Cortex of kidney (tissue), 1 donor: ENCODE measurements at places on chromosomes 2 and 18.

GRCh38 chr2:216492597-216493333 is 5.9 kb upstream of the RPL37A start:
- no peak for DNase-seq

DNA sequence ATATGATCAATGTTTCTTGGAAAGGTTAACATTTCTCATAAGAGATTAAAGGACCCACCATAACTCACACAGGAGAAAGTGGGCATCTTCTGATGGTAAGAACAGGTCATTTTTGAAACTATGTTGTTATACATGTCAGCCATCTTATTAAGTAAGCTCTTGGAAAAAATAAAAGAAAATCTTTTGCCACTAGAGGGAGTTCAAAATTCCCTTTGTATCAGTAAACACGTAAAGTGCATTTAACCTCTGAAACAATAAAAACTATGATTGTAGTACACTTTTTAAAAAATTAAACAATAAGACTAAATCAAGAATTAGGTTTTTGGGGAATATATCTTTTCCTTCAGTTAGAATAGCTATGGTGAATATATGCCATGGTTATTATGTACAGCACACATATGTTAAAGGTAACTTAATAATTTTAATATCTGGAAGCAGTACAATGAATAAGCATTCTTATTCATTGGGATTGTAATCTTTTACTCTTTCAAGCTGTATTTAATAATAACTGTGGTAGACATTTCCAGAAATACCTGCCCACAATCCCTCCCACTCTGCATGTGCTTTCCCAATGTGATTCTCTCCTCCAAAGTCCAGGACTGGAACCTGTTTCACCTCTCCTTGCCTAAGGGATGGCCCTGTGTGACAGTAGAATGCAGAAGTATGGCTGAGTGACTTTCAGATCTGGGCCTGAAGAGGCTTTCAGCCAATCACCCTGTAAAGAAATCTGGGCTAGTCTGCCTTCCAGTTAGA is 64.2 kb downstream of the RBMS1 start:
- DNase-seq = no peak

- DNase-seq = no peak
Measured at GRCh38 chr2:111618978-111619902, 264.8 kb downstream of the ANAPC1 start.

- no peak for DNase-seq
Measured at GRCh38 chr2:24022975-24023575, 13.2 kb downstream of the MFSD2B start.

DNA sequence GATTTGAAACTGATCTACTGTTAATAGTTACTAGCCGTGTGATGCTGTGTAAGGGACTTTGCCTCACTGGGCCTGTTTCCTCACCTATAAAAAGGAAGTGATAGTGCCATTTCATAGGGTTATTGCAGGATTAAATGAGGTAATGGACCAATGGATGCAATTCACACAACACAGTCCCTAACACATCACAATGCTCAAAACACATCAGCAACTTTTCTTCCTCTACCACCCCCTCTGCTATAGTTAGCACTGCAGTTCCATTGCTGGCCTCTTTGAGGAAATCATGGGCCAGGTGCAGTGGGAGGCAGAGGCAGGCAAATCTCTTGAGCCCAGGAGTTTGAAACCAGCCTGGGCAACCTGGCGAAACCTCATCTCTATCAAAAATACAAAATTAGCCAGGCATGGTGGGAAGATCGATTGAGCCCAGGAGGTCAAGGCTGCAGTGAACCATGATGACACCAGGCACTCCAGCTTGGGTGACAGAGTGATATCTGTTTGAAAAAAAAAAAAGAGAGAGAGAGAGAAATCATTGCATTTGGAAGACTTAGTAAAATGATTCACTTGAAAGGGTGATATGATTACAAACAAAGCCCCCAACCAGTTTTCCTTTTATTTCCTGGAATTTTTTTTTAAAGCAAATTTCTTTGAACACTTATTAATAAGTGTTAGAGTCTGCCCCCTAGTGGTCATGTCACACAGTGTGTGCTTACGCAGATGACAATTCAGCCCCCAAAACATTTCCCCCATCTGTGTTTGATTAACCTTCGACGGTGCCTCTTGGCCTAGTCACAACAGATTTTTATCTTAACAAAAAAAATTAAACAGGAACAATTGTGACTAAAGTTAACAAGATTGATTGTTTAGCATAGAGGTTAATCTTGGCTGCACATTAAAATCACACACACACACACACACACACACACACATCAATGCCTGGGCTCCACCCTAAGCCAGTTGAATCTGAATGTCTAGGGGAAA is 88.6 kb upstream of the BCL11A start:
- no peak for DNase-seq

DNA sequence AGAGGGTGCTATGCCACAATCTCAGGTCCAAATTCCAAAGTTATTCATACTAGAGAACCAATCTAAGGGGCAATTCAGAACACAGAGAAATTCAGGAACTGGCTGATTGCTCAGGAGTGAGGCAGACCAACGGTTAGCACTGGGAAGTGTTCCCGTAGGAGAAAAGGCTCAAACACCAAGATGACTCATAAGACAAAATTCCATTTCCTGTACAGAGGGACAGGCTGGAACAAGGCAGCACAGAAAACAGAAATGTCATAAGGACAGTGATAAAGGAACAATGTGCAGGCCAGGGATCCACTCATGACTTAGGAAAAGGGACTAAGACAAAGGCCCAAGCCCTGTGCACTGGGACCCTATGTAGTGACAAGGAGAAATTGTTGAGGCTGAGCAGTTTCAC is 54.2 kb downstream of the PDE1A start:
- no peak for DNase-seq

DNA sequence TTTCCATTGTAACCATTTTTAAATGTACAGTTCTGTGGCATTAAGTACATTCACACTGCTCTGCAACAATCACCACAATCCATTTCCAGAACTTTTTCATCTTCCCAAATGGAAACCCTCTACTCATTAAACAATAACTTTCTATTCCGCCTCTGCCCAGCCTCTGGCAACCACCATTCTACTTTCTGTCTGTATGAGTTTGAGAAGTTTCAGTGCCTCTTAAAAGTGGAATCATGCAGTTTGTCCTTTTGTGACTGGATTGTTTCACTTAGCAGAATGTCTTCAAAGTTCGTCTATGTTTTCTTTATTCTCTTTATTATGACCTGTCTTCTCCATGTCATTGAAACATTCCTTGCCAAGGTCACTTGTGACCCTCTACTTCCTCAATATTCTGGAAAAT is 22.0 kb upstream of the PELI1 start:
- DNase-seq = no peak

DNA sequence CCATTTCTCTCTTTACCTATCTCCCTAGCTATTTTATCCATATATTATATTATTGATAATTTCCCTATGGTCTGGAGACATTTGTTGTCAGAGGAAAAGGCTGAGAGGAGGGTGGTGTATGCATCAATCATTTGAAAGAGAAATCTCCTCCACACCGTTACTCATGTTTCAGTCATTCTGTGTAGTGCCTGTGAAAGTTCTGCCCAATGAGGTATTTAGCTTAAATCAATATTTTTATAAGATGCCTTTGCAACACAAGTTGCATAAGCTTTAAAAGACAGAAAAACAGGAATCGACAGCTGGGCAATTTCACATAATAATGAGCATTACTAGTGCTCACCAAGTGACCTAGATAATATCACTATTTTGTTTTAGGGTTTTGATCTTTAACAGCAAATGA is 363.7 kb upstream of the FSIP2 start:
- no peak for DNase-seq

DNA sequence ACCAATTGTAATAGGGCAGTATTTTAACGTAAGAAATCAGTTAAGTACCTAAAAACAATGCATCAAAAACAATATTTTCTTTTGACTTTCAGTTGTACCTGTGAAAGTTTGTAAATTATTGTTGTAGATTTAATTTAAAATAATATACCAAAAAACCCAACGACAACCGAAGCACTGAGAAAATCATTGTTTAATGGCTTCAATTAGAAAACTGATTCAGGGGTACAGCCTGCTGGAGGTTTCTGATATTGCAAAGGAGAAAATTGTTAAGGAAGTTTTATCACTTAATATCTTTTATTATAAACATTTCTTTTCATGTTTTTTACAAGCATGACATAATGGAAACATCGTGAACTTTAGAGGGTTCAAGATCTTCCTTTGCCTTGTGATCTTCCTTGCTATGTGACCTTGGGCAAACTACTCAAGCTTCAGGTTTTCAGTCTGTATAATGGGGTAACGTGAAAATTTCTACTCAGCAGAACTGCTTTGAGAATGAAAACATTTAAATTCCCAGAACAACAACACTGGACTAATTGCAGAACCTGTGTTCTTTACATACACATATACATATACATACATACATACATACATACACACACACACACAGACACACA is 76.3 kb upstream of the GLS start:
- no peak for DNase-seq

DNA sequence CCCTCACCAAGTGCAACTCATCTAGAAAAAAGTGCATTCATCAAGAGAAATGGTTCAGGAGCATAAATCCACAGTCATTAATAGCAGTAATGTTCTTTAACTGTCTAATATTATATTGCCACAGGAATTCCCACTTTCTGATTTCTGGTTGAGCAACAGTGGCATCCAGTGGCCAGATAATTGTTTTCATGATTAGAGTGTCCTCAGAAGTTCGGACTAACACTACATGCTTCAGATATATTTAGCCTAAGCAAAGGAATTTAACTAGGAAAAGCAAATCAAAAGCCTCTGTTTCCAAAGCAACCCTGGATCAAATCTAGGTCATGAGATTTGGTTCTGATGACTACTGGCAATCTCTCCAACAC is 9.8 kb upstream of the ERBB4 start:
- DNase-seq = no peak

- DNase-seq = no peak
Measured at GRCh38 chr2:74063486-74063885, 78.8 kb downstream of the TET3 start.

DNA sequence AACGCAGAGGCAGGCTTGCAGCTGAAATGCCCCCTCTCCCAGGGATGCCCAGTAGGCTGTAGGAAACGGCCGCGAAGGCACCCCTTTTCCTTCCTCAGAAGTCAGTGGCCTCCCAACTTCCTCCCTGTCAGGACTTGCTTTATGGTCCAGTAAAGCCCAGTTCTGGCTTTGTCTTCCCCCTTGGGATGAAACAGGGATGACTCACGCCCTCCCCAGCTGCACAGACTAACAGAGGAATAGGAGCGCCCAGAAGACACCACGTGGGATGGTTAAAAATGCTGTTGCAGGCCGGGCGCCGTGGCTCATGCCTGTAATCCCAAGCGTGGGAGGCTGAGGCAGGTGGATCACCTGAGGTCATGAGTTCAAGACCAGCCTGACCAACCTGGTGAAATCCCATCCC is 6.9 kb downstream of the CREG2 start:
- no peak for DNase-seq

- DNase-seq = no peak
Measured at GRCh38 chr2:149420053-149420963, 89.9 kb downstream of the LYPD6 start.

DNA sequence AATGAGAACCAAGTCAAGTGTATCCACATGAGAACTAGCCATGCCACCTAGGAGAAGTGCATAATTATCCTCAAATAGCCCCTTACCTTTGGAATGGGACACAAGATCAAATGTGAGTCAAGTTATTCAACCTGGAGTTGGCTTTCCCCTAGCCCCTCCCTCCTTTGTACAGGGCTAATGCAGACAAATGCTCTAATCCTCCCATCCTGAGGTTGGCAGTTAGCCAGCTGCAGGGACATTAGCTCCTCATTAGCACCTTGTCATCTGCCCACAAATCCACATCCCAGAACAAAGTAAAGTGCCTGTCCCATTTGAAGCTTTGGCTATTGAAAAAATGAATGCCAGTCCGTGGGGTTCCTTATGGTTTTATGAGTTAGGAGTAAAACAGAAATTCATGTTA is 294.1 kb upstream of the FANCL start:
- DNase-seq = no peak

DNA sequence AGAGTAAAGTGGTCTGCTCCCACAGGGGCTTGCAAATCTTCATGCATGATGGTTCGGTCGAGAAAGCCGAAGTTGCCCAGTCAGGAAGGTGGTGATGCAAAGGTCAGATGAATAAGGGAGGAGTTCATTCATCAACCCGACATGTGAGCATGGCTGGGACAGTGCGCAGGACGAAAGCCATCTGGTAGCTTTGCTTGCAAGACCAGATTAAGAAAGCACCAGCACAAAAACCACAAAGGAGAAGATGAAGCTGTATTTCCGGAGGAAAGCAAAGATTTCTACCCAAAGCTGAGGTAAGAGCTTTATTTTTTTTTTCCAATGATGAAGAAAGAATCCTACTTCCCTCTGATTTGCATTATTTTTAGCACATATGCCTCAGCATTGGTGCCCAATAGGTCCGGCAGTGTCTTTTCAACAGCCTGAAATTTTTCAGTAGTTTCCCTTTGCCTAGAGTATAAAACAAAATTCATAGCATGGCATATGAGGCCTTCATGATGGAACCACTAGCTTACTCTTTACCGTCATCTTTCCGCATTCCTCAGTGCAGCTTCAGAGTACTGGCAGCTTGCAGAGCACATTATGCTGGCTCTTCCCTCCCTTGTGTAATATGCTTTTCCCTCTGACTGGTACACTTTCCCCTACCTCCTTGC is 112.0 kb upstream of the THOC1 start:
- no peak for DNase-seq

DNA sequence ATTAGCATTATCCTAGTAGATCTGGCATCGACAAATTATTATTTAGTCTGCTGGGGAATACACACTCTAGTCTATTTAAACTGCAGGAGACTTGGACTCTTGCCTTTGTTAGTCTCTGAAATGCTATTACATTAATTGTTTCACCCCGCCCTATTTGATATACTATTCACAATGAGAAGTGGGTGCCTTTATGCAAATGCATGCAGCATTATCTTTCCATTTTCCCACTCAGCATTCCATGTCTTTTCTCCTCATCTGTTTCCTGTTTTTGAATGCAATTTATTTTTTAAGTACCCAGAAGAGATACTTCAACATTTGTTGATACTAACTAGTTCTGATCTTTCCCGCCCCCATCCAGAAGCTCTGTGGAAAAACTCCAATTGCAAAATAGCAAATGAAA is 395.3 kb upstream of the NXPH2 start:
- no peak for DNase-seq

DNA sequence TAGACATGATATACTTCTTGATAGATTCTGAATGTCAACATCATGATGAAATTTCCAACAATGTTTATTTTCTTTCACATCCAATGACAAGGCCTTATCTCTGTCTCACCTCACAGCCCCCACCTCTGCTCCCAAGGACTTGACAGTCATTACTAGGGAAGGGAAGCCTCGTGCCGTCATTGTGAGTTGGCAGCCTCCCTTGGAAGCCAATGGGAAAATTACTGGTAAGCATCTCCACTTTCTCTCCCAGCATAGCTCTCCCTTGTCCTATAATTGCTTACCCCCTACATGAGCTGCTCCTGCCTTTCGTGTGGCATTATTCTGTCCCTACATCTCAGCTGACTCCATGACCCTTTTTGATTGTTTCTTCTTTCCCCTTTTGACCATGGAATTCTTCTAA is 821.8 kb downstream of the MBD2 start:
- no peak for DNase-seq
